ENCODE measurements at places on chromosomes 2 and 18.

GRCh38 chr2:39094717-39095363, 26.0 kb downstream of the SOS1 start:
- no peak for DNase-seq

- DNase-seq = no peak
These were observed 7.9 kb upstream of the RBFA start for GRCh38 chr18:80026363-80026762.

DNA sequence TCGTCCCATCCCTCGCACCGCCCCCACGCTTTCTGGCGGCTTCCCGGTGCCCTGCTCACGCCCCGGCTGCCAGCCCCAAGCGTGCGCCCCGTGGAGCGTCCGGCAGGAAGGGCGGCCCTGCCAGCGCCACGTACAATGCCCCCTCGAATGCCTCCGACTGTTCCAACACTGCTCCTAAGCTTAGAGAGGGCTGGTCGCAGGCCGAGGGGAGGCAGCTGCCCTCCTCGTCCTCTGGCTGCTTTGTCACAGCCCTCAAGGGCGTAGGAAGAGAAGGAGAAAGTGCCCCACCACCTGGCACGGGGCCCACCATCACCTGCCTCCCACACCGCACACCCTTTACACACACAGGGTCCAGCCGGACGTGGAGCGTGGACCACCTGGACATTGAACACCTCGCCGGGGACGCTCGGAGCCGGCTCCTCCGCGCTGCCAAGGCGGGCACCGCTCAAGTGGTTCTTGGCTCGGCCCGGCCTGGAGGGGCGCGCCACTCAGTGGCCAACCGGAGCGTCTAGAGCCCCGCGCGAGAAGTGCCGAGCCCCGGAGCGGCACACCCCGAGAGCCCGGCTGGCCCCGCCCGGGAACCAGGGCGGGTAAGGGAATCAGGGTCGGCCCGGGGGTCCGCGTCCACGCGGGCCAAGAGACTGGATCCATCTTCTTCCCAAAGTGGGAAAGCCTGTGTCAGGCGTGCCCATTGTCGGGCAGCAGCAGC, 830 bp downstream of the DNER start:
- peak; percentile 37 for DNase-seq

DNA sequence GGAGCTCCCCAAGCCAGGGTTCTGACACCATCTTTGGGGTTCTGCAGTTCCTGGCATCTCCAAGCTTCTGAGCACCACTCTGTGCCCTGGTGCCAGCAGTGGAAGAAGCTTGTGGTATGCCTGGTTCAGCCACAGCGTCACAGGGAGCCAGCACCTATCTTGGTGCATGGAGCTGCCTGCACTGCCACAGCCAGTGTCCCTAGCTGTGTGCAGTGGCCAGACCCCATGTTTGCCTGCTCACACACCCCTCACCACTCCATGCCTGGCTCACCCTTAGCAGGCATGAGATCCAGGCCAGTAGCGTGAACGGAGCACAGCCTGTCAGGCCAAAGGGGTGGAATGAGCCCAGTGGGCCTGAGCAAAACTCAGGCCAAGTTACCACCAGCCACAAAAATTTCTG, 290.2 kb upstream of the LRATD1 start:
- DNase-seq = no peak

DNA sequence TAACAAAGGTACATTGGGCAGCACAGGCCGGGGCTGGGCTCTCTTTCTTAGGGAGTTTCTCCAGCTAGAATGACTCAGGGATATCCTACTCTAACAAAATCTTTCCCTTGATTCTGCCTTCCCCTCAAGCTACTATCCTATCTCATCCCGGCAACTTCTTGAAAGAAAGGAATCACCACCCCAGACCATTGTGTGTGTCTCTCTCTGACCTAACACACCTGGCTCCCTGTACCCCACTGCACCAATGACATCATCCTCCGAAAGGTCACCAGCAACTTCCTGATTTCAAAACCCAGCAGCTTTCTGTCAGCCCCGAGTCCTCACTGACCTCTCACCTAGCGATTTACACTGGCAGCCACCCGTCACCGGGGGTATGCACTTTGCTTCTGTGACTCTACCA, 72.1 kb upstream of the MAP4K4 start:
- no peak for DNase-seq

- DNase-seq = no peak
These were observed 11.9 kb upstream of the APCDD1 start for GRCh38 chr18:10442551-10442971.

DNA sequence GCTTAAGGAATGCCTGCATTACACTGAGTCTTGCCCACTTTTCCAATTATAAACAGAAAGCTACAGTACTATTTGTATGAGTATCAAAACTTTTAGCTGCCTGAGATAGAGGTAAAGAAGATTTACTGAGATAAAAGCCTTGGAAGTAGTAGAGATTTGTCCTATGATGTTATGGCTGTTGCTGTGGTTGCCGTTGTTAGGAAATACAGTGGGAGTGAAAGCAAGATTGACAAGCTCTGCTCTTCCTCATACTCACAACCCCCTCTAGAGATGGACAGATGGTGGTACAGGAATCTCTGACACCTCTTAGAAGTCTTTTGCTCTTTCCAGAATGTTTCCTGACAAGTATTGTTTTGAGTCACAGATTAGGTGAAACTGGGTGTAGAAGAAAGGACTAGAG, 242.5 kb downstream of the RPIA start:
- no peak for DNase-seq

DNA sequence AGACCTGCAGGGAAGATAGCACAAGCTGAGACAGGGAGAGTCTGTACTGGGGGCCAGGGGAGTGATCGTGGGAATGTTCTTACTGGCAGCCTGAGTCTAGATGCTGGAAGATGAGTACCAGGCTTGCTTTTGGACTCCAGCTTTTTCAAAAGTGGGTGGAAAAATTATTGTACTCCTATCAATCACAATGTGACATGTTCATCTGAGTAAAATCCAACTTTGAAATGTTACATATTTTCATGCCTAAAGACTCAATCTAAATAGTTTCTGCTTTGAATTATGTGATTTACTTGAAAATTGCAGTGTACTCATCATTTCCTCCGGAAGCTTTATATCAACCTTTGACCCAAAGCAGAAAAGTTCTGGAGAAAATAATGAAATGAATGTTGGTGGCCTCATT, 49.7 kb upstream of the ST3GAL5 start:
- no peak for DNase-seq

GRCh38 chr2:23900541-23901322, 26.2 kb downstream of the ATAD2B start:
- DNase-seq = no peak

DNA sequence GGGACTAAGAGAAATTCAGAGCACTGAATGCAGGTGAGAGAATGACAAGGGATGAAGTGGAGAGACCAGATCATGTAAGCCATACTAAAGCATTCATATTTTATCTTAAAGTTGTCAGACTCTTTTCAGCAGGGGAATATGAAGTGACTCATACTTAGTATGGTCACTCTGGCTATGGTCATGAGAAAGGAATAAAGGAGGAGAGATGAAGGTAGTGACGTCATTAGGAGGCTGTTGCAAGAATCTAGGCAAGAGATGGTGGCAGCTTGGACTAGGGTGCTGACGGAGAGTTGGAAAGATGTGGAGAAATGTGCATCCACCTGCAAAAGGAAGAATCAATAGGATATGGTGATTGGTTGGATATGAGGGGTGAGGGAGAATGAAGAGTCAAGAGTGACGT, 203.2 kb upstream of the ACVR2A start:
- no peak for DNase-seq

- no peak for DNase-seq
These were observed 9.1 kb downstream of the B3GNT2 start for GRCh38 chr2:62204998-62205496.

DNA sequence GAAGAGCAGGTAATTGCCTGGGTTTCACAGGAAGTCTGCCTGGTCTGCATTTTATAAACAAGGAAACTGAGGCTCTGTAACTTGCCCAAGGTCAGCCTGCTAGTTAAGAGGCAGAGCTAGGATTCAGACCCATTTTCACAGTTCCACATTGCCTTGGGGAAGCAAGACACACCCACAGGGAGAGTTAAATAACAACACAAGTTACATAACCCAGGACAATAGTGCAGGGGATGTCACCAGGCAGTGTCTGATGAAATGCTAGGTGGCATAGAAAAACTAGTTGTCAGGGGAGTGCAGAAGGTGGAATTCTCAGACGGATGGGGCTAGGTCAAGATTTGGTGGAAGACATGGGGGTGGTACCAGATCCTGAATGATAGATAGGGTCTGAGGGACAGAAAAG, 69.7 kb downstream of the PRKCE start:
- DNase-seq = no peak

GRCh38 chr18:12044591-12044990, 49.1 kb upstream of the ANKRD62 start:
- no peak for DNase-seq

GRCh38 chr2:120251880-120252224, 800 bp upstream of the RALB start:
- DNase-seq = no peak

- DNase-seq = no peak
These were observed 17.5 kb upstream of the ARHGEF4 start for GRCh38 chr2:130819226-130819607.

DNA sequence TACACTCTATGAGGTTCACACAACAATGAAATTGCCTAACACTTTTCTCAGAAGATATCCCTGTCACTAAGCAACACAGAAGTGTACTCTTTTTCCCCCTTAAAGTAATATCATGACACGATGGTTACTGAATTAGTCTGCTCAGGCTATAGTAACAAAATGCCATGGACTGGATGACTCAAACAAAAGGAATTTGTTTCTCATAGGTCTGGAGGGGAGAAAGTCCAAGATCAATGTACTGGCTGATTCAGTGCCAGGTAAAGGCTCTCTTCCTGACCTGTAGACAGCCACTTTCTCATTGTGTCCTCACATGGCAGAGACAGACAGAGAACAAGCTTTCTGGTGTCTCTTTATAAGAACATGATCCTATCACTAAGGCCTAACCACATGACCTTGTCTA, 211.9 kb downstream of the RBM43 start:
- DNase-seq = no peak

DNA sequence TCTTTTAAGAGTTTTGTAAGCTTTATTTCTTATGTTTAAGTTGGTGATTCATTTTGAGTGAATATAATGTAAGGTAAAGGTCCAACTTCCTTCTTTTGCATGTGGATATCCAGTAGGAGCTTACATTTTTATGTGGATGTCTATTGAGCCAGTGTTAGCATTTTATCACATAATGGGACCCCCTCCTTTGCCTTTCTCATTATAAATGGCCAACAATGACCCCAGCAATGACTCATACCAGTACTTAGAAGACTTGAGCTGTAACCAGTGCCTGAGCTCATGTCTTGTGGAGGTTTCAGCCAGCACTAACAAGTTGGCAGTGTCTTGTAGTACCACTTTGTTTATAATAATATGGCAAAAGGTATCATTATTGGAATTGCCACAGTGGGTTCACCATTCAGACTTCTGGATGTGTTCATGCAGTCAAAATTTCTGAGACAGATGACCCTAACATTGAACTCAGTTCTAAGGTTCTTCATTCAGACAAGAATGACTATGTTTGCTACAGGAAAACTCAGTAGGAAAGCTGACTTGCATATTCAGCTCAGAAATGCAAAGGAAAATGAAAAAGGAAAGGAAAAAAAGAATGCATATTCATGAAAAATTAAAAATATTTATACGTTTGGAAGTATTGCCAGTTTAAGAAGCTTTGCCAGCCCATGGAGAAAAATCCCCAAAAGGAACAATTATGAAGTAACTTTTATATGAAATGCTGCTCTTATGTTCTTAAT, 41.0 kb downstream of the CDKL4 start:
- DNase-seq = no peak

DNA sequence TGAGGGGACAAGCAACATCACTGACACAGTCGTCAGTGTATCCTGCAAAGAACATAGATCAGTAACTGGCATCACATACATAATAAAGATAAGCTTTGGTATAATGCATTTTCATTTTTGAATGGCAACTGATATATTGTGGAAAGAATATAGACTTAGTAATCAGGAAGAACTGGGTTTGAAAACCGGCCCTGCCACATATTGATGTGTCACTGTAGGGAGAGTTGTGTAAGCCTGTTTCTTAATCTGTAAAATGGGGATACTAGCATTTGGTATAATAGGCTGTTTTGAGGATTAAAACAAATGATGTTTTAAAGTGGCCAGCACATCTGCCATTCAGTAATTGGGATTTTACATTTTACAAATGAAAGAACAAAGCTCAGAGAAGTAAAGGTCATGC, 277.8 kb upstream of the CNTNAP5 start:
- no peak for DNase-seq

DNA sequence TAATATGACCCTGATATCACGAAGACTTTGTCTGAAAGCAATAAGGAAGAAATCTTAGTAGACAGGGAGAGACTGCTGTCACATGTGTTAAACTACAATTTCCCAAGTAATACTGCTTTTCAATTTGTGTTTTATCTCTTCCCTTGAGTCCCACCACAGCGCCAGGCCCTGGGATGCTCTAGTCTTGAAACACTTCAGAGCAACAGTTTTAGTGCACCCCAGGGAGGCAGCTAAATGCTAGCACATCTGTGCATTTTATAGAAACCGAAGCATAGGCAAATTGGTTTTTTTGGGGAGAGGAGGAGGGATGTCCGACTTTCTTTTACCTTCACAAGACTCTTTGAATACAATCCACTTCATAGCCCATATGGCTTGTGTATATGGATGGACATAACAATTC, 550.0 kb upstream of the SYT4 start:
- no peak for DNase-seq

GRCh38 chr2:36707050-36707449, 10.5 kb downstream of the VIT start:
- DNase-seq = no peak

DNA sequence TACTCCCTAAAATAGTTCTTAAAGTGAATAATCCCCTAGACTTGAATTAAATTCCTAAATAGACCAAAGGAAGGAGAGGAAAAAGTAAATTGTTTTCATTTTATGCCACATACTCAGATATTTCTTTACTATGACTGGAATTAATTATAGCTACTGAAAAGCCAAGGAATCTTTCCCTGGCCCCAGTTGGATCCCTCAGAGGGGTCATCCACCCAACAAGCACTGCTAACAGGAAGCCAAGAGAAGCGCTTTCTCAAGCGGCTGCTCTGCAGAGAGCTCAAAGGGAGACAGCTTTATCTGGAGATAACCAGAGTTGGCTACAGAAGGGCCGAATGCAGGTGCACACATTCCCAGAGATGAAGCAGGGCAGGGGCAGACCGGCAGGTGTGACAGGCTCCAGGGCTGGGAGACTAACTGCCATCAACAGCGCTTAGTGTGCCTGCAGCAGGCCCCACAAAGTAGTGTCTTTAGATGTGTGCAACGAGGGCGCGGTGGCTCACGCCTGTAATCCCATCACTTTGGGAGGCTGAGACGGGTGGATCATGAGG, 51.1 kb downstream of the POLR1A start:
- no peak for DNase-seq

GRCh38 chr2:235832941-235833340, 335.2 kb downstream of the GBX2 start:
- DNase-seq = no peak

GRCh38 chr2:147172493-147173188, 672.2 kb upstream of the ACVR2A start:
- no peak for DNase-seq

- DNase-seq = no peak
These were observed 496.3 kb downstream of the SLC4A3 start for GRCh38 chr2:220123751-220124150.

- DNase-seq = no peak
These were observed 160.9 kb downstream of the NEDD4L start for GRCh38 chr18:58204776-58205442.

GRCh38 chr2:3535794-3536681, 16.7 kb upstream of the ADI1 start:
- peak; percentile 28 for DNase-seq
